ENCODE measurements at places on chromosomes 4 and X.

DNA sequence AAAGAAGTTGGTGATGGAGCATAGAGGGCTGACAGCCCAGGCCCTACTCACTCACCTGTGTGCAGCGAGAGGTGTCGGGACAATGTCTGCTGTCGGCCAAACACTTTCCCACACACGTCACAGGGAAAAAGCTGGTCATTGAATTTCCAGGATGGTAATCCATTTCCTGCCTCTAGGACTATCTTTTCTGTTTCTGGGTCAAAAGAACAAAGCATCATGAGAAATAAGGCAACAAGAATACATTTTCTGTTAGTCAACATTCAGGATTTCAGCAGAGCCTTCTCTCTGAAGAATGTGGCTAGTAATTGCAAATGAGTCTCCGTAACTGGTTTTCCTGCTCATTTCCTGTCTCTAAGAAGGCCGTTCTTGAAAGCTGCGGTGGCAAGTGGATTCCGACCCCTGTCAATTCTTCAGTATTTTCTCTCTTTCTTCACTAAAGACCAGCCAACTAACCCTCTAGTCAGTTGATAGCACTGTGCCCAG lies 99.4 kb downstream of the C4orf51 start:
- no peak for DNase-seq

DNA sequence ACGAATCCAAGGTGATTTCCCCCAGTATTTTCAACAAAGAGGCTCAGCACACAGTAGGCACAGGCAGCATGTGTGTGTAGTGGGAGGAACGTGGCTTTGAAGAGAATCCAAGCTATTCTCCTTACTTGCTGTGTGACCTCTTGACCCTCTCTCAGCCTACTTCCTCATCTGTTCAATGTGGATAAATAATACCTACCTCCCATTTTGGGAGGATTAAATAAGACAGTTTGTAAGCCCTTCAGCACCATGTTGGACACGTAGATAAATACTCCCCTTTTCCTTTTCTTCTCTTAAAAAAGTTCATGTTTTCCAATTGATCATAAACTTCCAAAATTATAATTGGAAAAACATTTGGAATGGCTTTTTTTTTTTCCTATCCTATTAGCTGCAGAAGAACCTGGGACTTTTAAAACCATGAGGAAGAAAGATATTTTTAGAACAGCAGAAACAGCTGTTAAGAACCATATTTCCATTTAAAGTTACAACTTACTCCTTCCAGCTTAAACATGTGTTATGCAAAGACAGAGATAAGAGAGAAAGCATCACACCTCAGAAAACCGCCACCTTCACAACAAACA lies 56.1 kb upstream of the TMEM131L start:
- DNase-seq = no peak

GRCh38 chrX:40866893-40867292 lies 131.6 kb upstream of the MED14 start:
- DNase-seq = peak; percentile 9

DNA sequence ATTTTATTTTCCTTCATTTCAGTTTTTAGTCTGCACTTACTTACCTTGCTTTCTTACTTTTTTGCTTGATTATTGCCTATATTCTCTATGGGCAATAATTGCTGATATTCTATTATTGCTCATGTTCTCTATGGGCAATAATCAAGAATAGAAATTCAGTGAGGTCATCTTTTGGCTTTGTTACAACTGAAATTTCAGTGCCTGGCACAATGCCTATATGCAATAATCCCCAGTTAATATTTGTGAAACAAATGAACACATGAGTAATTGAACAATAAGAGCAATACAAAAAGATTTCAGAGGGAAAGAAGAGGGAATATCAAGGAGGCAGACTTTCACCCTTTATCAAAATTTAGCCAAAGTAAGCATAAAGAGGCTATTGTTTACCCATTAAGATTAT lies 48.6 kb upstream of the ARSJ start:
- DNase-seq = no peak

DNA sequence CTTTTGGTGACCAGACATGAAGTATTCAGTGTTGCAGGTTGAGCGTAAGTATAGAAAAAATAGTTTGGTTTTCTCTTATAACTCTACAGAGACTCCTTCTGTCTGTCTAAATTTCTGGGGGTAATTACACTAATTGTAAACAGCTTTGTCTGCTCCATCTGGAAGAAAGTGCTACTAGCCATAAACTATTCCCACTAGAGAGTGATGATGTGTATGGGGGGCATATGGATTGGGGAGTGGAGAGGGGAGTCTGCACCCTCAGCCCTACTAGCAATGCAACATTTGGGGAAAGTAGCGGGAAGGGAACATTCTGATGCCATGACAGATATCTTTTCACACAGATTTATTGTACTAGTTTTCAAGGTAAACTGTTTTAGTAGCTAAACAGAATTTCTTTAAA lies 549.7 kb downstream of the TRIML1 start:
- DNase-seq = no peak

- DNase-seq = no peak
Measured at GRCh38 chrX:16125520-16126149, 2.3 kb downstream of the GRPR start.

GRCh38 chr4:110074570-110074969 lies 123.8 kb downstream of the ELOVL6 start:
- DNase-seq = no peak

GRCh38 chrX:100447655-100448397 lies 37.8 kb upstream of the PCDH19 start:
- DNase-seq = peak; percentile 41

DNA sequence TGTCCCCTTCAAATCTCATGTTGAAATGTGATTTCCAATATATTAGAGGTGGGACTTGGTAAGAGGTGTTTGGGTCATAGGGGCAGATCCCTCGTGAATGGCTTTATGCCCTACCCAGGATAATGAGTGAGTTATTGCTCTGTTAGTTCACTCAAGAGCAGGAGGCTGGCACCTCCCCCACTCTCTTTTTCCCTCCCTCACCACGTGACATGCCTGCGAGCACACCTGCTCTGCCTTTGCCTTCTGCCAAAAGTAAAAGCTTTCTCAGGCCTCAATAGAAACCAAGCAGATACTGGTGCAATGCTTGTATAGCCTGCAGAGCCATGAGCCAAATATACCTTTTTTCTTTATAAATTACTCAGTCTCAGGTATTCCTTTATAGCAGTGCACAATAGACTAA lies 286.3 kb upstream of the UGT8 start:
- no peak for DNase-seq

GRCh38 chr4:25078523-25078922 lies 47.8 kb upstream of the LGI2 start:
- no peak for DNase-seq

- peak; percentile 34 for DNase-seq
Measured at GRCh38 chr4:186248643-186249042, 17.3 kb upstream of the F11 start.
